Activated naive CD4-positive, alpha-beta T cell treated with anti-CD3 and anti-CD28 coated beads, Interleukin-2, amount 10 ng/mL, durations not matched to agents 5 hours and 36 hours (primary cell): ENCODE measurements at places on chromosomes 11 and 22. TPM values are rescaled to one million over a fixed set of nuclear protein-coding genes. Genes with fewer than 3 reads are reported as not detected.

Gene OR52E2
- total RNA-seq: not detected

Gene TEAD1
- total RNA-seq: 0.20 TPM

Gene MFRP
- total RNA-seq: not detected

Gene ZBTB16
- total RNA-seq: 5.4 TPM

Gene GGTLC2
- not detected for total RNA-seq

Gene LYVE1
- not detected for total RNA-seq

Gene PLAAT5
- not detected for total RNA-seq

Gene DCDC1
- not detected for total RNA-seq

Gene OAF
- total RNA-seq: 2.8 TPM

Gene JAM3
- total RNA-seq: 5.2 TPM

Gene MIOX
- total RNA-seq: not detected

Gene ADM2
- 4.6 TPM for total RNA-seq
